Stimulated activated CD4-positive, alpha-beta T cell treated with anti-CD3 and anti-CD28 coated beads, Interleukin-15, amount 100 ng/mL, for 48 hours (primary cell): ENCODE measurements at places on chromosomes 11 and 22.
A peak's percentile ranks its signal among the peaks of the same experiment; 100 is the strongest.

DNA sequence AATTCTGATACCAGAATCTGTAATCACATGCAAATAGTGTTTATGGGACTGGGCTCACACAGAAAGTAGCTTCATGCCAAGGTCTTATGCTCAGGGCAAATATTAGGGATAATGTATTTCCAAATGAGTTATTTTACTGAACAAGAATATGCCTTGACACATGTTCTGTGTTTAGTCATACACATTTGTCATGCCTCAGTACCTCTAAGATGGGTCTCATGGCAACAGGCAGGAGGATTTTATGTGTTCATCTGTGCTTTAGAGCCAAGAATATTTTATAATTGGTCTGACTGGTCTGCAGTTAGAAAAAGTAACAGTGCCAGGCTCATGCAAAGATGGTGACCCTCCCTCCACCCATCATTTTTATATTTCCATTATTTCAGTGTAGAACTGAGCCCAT, 49.1 kb downstream of the JAM3 start:
- DNase-seq, result no peak

DNA sequence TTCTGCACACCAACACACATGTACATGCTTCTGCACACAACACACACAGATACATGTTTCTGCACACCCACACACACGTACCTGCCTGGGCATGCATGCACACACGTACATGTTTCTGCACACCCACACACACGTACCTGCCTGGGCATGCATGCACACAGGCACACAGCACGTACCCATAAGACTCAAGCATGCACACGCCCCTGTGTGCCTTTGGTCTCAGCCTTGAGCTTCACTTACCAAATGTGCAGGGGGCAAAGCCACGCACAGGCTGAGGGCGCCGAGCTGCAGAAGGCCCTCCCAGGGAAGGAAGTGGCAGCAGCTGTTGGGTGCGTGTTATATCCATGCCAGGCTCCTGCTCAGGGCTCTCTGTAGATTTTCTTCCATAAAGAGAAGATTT, 34.7 kb upstream of the SMIM38 start:
- no peak for DNase-seq

- no peak for DNase-seq
Observed at GRCh38 chr11:75839851-75840250, 24.8 kb downstream of the UVRAG start.

DNA sequence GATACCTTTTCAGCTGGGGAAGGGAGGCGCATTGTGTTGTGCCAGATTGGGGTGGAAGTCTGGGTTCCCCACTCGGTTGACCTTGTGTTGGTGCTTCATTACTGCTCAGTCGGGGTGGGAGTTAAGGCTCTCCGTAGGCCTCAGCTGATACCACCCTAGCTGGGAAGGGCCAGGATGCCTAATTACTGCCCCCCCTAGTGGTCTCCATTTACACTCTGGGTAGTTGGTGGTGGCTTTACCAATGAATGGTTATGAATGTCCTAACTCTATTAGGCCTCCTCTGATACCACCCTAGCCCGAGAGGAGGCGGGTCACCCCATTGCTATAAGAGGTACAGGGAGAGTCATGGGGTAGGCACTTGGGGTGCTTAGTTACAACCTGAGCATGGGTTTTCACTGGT, 27.5 kb upstream of the HIKESHI start:
- DNase-seq, result no peak

DNA sequence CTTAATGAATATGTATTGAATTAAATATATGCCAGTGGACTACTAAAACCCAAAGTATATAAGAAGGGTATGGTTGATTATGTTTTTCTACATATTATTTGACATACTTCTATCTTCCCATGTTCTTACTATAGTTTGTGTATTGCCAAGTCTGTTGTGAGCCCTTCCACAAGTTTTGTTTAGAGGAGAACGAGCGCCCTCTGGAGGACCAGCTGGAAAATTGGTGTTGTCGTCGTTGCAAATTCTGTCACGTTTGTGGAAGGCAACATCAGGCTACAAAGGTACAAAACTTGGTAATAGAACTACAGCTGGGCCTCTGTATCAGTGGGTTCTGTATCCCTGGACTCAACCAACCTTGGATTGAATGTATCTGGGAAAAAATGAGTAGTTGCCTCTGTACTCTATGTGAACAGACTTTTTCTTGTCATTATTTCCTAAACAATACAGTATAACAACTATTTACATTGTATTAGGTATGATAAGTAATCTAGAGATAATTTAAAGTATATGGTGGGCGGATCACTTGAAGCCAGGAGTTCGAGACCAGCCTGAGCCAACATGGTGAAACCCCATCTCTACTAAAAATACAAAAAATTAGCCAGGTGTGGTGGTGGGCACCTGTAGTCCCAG, 38.7 kb upstream of the TTC36 start:
- peak; percentile 35 for DNase-seq

DNA sequence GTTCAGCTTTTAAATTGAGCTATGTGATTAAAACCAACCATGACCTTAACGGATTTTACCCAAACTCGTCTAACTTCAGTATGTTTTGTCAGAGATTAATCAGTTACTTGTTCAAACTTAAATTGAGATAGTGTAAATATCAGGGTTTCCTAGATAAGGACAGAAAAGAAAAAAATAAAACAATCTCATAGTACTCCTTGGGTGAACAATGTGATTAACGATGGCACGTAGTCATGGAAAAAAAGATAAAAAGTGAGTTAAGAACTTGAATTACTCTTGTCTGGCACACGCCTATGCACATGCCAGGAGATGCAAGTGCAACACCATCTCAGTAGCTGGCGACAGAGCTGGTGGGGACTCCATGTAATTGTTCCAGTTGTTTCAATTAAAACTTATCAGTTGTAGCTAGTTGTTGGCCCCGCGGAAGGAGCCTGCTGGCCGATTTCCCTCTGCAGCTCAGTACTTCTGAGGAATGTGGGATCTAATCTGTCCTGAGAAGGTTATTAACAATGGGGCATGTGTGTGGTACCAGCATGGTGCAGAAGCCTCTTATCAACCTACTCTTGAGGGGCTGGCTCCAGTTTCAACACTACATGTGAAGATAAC, 3.0 kb downstream of the RASSF10 start:
- DNase-seq, result no peak

- DNase-seq, result no peak
Observed at GRCh38 chr11:123700772-123701171, 40.7 kb downstream of the ZNF202 start.
